ENCODE measurements at places on chromosomes 4 and X.

GRCh38 chr4:175536852-175537453 is 275.1 kb downstream of the GPM6A start:
- peak; percentile 62 for DNase-seq

- no peak for DNase-seq
These were observed 1354.3 kb upstream of the DIAPH2 start for GRCh38 chrX:95330292-95330691.

DNA sequence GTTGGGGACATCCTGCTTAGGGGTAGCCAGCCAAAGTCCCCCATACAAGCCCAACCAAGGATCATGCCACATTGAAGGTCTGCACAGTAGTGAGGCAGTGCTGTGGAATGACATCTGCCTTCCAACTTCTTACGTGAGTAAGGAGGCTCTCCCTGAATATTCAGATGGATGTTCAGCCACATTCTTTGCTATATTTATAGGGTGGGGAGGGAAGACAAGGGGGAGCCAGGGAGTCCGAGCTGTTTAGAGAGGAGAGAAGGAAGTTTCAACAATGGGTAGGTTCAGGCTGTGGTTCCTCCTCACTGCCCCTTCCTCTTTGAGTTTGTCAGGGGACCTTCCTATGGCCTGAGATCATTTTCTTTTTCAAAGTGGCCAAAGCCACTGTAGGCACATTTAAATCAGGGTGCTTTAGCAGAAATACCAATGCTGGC is 29.8 kb downstream of the MSN start:
- no peak for DNase-seq

DNA sequence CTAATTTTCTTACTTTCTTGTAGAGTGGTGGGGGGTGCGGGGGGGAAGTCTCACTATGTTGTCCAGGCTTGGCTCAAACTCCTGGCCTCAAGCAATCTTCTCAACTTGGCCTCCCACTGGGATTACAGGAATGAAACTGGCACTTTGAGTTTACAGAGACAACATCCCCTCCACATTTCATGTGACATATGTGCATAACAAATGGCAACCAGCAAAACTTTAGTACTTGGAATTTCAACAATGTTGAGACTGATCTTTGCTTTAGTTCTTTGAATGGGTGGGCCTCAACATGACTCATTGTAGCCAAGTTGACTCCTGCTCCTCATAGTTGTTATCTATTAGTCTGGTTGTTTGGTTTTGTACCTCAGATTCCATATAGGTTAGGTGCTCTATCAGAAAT is 11.4 kb upstream of the FMR1 start:
- DNase-seq = no peak

DNA sequence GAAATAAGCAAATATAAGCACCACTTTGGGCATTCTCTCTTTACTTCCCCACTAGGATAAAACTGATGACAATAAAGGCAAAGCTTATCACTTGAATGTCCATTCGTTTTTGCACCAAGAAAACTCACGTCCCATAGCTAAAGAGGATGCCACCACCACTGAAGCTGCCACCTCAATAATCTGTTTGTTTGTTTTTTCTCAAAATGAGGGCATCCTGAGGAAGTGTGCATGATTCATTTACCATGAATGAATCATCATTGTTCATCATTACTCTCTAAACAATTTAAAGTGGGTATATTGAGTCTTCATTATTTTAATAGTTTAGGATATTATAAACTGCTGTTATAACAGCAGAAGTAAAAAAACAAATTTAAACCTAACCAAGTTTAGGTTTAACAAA is 168.2 kb downstream of the DCTD start:
- no peak for DNase-seq

DNA sequence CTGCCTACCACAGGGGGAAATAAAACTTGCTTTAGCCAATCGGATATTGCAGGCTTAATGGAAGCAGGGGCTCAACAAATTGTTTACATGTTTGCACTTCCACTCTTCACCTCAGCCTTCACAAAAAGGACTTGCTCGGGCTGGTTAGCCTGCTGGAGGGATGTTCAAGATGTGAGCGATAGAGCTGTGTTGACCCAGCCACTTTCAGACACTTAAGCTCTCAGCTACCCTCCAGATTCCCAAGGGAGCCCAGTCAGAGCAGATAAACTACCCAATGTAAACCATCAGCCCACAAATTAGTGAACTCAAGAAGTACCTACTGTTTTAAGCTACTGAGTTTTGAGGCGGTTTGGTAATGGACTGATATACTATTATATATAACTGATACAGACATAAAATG is 508.4 kb upstream of the FTHL17 start:
- peak; percentile 41 for DNase-seq

GRCh38 chr4:19033816-19034733 is 1012.5 kb upstream of the LCORL start:
- DNase-seq = no peak
